ENCODE measurements at places on chromosomes 4 and X.

- no peak for DNase-seq
Observed at GRCh38 chr4:38678078-38678477, 14.1 kb downstream of the KLF3 start.

GRCh38 chr4:139454111-139455045 is at the start of gene RAB33B:
RAB33B (plus strand) TSS chr4:139454121; CDS start chr4:139454196, 75 bp downstream.
- DNase-seq: no peak

GRCh38 chr4:26321373-26322221 is 783 bp downstream of the RBPJ start:
- peak; percentile 61 for DNase-seq

DNA sequence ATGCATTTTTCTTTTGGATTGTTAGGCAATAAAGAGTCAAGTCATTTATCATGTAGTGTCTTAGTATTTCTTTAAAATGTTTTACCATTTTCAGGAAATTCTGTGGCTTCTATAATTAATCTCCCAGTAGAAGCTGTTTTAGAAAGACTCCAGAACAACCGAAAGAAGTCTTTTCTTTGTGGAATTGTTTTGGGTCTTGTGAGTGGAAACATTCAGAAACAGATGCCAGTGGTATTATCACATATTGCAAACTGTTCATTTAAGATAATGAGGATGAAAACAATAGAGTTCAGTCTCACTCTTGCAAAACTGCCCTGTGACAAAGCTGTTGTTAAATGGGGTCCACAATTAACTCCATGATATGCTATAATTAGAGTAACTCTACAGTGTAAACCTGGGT is 211.2 kb upstream of the KIT start:
- no peak for DNase-seq

GRCh38 chr4:26892480-26893150 is 32.0 kb downstream of the STIM2 start:
- no peak for DNase-seq

DNA sequence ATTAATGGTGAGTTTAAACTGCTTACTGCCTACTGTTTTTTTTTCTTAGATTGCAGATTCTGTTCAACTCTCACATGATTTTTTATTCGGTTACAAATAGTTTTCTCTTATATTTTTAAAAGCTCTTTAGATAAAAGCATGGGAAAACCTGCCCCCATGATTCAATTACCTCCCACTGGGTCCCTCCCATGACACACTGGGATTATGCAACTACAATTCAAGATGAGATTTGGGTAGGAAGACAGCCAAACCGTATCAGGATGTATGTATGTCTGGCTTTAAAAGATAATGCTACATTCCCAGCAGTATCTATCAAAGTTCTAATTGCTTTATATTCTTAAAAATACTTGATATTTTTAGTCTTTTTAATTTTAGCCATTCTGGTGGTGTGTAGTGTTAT is 131.5 kb downstream of the JADE1 start:
- DNase-seq: no peak

DNA sequence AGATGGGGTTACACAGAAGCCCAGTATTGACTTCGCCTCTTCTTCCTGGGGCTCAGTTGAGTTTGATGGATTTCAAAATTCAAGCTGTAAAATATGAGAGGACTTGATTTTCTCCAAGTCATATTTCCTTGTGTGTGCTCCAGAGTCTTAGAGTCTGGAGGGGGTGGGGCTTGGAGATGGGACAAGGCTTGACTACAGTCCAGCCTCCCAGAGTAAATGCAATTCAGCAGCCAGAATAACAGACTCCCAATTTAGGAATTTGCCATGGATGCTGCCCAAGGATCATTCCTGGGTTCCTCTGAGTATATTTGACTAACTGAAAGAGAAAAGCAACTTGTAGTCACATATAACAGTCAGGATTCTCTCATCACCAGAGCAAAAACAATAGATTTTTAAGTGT is 53.7 kb upstream of the RBPJ start:
- peak; percentile 76 for DNase-seq

DNA sequence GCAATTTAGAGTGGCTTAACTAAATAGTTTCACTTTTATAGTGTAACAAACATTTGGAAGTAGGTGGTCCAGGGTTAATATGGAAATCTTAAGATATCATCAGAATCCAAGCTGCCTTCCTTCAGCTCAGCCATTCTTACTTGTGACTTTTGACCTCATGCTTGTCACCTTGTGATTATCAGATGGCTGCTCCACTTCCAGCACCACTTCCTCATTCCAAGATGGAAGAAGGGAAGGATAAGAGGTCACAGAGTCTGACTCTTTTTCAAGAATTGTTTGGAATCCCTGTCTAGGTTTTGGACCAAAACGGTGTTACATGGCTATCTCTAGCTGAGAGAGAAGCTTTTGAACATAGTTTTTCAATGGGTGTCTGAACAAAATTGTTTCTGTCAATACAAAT is 39.9 kb downstream of the MTTP start:
- no peak for DNase-seq

GRCh38 chr4:30068234-30068633 is 651.9 kb upstream of the PCDH7 start:
- no peak for DNase-seq

DNA sequence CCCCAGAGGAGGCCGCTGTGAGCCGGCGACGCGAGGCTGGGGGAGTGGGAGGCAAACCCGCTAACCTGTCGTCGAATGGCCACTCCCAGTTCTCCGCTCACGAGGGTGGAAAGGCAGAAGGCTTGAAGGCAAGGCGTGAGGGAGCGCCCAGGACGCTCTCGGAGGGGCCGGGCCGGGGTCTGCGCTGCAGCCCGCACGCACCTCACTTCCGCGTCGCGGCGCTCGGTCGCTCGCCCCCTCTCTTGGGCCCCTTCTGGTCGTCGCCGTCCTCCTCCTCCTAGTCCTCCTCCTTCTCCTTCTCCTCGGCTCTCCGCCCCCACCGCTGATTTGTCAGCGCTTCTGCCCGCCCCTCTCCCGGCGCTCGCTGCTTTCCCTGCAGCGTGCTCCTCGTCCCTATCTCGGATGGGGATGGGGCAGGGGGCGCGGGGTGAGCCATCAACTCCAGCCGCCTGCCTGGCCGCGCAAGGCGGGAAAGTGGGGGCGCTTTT is at the start of gene SNCA:
Gene SNCA (minus strand): TSS at position 265 of the 488 bp plus-strand sequence. CDS start 1,494 bp downstream, outside the sequence.
- peak; percentile 92 for DNase-seq

DNA sequence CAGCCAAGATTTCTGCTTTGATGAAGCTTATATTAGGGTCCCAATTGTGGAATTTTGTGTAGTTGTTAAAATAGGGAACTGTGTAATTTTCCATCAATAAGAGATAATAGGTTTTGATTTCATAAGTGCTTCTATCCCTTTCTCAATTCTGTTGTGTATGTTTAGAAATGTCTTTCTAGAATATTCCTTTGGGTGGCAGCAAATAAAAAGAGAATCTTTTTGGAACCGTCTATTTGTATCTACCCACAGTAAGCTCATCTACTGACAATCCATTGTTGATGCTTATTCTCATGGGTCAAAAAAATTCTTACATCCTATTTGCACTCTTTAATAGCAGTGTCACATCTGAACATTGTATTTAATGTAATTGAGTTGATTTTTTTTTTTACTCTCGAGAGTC is 61.7 kb downstream of the TMA16 start:
- no peak for DNase-seq

- DNase-seq: no peak
Observed at GRCh38 chr4:48706736-48707135, 73.3 kb downstream of the FRYL start.

- no peak for DNase-seq
Observed at GRCh38 chr4:177408023-177408422, 34.2 kb downstream of the AGA start.

GRCh38 chr4:147735413-147736301 is 3.8 kb downstream of the ARHGAP10 start:
- DNase-seq: no peak

DNA sequence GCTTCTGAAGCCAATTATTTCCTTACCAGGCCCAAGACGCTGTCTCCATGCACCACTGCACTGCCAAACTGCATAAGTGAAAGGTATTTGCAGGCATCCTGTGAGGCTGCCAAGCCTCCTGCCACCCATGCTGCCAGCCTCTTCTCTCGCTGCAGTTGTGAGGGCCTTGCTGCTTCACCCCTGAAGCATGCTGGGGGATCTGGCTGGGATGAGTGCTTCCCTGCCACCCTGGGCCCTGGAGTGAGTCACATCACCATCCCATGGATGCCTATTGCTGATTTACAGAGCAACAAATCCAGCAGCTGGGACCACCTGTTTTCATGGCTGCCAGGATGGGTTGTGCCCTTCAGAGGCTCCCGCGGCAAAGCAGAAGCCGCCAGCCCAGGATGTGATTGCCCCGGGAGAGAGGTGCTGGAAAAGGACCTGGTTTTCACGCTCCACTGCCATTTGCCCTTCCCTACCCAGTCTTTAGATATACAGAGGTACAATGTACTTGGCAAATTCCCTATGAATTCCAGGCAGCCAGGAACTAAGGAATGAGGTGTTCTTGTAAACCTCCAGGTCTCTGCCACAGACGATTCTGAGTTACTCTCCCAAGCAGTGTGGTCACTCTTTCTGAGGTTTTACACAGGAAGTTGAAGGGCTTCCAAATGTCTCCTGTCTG is 41.5 kb upstream of the PTCHD1 start:
- peak; percentile 42 for DNase-seq

- DNase-seq: peak; percentile 7
Observed at GRCh38 chr4:175369087-175369486, 443.0 kb downstream of the GPM6A start.

DNA sequence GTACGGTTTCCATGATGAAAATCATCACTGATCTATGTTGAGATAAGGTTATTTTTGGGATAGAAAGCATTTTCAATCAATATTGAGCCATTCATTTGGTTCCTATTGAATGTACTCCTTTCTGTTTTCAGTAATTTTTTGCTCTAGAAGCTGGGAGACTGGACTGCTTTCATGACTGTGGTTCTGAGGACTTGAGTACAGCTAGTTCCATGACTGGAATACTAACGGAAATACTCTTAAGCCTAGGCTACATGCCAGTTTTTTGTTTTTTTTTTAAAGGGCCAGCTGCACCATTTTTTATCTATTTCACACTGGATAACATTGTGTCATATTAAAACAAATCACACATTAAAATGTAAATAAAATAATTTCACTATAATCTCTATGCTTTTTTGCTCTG is 16.7 kb downstream of the PRR32 start:
- no peak for DNase-seq

GRCh38 chr4:170259631-170260153 is 169.9 kb upstream of the AADAT start:
- DNase-seq: peak; percentile 73

GRCh38 chr4:54082168-54082567 is 17.8 kb upstream of the CHIC2 start:
- DNase-seq: peak; percentile 96

- DNase-seq: no peak
Observed at GRCh38 chrX:24648495-24648894, 1.3 kb upstream of the PCYT1B start.

DNA sequence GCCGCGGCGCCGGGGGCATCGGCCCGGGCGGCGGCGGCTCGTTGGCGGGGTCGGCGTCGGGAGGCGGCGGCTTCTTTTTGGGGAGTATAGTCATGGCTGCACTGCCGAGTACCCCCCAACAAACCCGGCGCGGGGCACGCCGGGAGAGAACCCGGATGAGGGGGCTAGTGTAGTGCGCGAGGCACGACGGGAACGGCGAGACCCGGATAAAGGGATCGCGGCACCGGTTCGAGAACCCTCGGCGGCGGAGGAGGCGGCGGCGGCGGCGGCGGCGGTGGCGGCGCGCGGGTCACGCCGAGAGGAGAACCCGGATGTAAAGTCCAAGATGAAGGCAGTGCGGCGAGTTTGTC is at the start of gene OTUD5:
Gene OTUD5 (minus strand): TSS at position 131 of the 350 bp plus-strand sequence. CDS start 37 bp downstream, at position 94.
- no peak for DNase-seq

DNA sequence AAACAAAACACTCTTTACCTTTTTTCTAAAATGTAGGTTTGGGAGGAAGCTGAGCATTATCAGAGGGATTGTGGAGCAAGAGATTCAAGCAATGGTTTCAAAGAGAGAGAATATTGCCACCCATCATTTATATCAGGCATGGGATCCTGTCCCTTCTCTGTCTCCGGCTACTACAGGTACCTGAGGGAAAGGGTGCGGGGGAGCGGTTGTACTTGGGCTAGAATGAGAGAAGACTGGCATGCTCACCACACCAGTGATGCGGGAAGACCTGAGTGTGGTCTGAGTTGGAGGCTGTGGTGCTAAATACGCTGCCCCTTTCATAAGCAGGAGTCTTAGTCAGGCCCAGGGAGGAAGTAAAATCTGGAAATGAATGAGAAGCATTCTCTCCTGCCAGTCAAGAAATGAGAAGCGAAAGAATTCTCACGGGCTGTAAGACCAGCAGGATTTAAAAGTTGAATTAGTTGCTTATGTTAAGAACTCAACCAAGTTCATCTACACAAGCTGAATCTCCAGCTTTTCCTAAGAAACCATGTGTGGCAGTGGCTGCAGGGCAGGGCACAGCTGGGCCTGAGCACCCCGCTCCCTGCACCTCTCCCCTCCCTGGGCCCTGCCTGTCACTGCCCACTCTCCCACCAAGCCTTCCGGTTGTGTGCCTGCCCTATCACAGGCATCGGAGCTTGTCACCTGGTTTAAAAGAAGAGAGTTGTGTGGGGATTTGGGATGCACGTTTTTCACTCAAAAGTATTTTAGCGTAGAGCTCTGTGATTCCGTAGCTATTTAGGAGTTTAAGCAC is 24.8 kb upstream of the MSANTD1 start:
- DNase-seq: no peak

GRCh38 chrX:120380699-120381098 is 18.8 kb downstream of the ATP1B4 start:
- DNase-seq: no peak

DNA sequence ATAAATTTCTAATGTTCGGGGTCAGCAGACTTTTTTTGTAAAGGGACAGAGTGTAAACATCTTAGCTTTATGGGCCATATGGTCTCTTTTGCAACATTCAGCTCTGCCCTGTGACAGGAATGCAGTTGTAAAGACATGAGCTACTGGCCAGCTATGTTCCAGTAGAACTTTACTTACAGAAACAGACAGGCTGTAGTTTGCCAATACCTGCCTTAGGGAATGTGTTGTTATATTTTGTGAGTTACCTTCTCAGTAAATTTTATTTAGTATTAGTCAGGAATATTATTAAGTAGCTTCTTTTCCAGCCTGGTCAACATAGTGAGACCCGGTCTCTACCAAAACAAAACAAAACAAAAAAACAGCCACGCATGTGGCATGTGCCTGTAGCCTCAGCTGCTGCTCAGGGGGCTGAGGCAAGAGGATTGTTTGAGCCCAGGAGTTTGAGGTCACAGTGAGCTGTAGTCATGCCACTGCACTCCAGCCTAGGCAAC is 48.7 kb downstream of the HTT start:
- DNase-seq: no peak

DNA sequence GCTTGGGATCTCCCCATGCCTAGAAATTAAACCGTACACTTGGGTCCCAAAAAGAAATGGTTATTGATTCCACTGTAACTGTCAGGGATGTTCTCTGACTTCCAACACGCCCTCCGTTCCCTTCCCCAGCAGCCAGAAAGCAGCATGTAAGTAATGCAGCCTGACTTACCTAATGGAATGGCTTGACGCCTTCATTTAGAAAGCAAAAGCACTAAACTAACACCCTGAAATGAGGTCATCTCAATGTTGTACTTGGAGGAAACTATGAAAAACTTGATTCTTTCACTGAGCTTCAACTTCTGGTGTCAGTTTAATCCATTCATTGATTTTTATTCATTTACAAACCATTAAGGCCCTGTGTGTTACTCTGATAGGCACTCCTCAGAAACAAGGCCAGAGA is 110.8 kb upstream of the NOCT start:
- no peak for DNase-seq

- peak; percentile 62 for DNase-seq
Observed at GRCh38 chr4:98290511-98290910, 29.3 kb downstream of the RAP1GDS1 start.

All from muscle of back (tissue), 13 donors.